ENCODE measurements at places on chromosomes 3 and 15.

DNA sequence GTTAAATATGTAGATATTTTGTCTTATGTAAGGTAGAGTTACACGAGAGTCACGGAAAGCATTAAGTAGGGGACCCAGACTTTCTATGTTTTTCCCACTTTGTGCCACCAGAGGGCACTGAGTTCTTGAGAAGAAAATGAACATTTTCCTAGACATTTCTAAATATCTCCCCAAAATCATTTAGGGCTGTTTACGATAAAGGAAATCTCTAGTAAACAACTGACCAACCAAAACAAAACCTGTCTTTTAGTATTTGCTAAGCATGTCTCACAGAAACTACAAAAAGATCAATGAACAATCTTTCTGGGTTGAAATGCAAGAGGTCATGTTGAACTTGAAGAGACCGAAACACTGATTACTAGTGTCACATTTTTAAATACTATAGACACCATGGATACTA is 16.1 kb downstream of the POU1F1 start:
- peak; percentile 20 for DNase-seq

GRCh38 chr3:37324131-37324530 is 149.7 kb upstream of the LRRFIP2 start:
- DNase-seq = no peak

GRCh38 chr3:178634975-178635374 is 98.7 kb downstream of the KCNMB2 start:
- no peak for DNase-seq

GRCh38 chr15:90844696-90845095 is 23.7 kb upstream of the FURIN start:
- no peak for DNase-seq

DNA sequence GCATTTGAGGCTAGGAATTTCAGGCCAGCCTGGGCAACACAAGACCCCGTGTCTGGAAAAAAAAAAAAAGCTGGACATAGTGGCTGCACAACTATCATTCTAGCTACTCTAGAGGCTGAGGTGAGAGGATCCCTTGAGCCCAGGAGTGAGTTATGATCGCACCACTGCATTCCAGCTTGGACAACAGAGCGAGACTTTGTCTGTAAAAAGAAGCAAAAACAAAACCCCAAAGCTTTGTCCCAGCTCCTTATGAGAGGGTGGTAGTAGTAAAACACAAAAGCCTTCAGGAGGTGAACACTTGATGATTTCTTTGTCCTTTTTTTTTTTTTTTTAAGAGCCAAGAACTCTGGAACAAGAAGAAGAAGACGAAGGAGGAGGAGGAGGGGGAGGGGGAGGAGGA is 1.1 kb upstream of the CD200 start:
- DNase-seq = no peak

GRCh38 chr3:187954873-187955586 is 198.9 kb upstream of the LPP start:
- peak; percentile 22 for DNase-seq

DNA sequence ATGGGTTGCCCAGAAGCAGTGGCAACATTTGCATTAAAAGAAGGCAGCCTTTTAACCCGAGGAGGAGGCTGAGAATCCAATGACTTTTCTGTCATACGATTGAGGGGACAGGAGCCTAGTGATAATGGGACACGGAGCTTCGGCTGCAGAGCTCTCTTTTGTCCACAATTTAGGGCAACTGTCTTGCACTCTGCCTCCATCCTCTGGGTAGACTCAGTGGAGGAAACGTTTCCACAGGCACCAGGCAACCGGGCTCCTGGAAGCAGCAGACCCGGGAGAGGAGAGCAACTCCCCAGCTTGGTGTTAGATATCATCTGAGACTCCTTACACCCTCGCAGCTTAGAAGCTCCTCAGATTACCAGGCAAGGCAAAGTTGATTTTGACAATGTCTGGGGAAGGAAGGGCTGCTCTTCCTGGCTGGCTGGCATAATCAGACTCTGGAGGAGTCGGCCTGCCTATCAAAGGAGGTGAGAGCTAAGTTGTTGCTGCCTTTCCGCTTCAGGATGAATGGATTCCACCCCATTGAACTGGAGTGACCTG is 43.5 kb upstream of the RNU6-1 start:
- DNase-seq = peak; percentile 72

DNA sequence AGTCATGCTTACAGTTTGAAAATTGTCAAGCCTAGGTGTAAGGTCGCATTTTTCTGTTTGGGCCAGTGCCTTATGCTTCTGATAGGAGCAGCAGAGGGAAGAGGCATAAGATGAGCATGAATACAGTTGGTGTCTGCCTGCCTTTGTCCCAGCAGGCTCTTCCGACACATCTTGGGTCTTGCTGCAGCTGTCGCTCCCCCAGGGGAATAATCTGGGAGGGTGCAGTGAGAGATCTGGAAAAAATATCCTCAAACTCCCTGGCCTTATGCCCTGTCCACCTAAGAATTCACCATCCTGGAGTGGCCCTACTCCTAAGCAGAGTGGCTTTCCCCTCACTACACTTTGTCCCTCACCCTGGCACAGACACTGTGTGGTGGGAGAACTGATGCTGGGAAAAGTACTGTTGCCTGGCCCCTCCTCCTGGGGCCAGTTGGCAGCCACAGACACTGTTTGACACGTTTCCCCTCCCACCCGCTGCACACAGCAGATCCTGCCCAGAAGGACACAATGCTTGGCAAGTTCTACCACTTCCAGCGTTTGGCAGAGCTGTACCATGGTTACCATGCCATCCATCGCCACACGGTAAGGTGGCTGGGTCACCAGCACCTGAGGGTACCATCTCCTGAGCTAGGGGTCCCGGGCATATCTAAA is 21.1 kb upstream of the RHO start:
- no peak for DNase-seq

- DNase-seq = peak; percentile 89
Measured at GRCh38 chr3:43691120-43691995, 620 bp downstream of the ABHD5 start.

- no peak for DNase-seq
Measured at GRCh38 chr3:97896129-97896528, 74.3 kb downstream of the CRYBG3 start.

GRCh38 chr15:91136386-91136923 is 36.4 kb downstream of the SV2B start:
- DNase-seq = no peak

- no peak for DNase-seq
Measured at GRCh38 chr3:16824081-16824696, 60.6 kb upstream of the PLCL2 start.

- peak; percentile 69 for DNase-seq
Measured at GRCh38 chr15:52735231-52736089, 54.7 kb downstream of the ONECUT1 start.

DNA sequence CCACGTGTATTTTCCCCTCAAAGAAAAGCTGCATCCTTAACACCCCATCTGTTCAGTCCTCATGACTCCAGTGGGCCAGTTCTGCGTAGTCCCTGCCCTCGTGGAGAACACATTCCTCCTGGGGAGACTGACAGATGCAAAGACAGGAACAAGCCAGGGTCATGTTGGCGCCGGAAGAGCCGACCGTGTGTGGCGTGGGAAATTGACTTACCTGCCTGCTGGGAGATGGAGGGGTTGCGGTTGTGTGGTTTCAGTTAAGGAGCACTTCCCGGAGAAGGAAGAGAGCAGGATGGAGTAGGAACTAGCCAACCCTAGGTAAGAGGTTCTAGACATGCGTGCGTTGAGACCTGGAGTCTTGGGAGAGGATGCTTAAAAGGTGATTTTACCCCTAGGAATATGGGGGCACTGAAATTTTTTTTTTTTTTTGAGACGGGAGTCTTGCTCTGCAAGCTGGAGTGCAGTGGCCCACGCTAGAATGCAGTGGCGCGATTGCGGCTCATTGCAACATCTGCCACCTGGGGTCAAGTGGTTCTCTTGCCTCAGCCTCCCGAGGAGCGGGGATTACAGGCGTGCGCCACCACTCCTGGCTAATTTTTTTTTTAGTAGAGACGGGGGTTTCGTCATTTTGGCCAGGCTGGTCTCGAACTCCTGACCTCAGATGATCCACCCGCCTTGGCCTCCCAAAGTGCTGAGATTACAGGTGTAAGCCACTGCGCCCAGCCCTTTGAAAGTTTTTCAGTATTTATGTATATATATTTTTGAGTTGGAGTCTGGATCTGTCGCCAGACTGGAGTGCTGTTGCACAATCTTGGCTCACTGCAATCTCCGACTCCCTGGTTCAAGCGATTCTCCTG is 1.4 kb downstream of the VHL start:
- no peak for DNase-seq

DNA sequence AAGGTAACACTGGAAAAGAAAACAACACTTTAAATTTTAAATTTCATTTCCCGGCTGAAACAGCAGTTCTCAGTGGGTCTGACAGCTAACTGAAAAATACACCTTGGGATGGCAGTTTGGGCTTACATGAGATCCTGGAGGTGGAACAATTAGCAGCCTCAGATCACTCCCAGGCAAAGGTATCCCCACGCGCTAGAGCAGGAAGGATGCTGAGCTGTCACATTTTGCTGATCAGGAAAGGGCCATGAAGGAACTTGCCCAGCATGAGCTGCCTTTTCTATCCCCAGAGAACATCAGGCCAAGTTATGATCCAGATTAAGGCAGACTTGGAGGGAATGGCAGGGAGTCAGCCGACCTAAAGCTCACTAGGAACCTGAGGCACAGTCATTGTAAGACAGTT is 204.8 kb upstream of the SLC2A2 start:
- DNase-seq = no peak

DNA sequence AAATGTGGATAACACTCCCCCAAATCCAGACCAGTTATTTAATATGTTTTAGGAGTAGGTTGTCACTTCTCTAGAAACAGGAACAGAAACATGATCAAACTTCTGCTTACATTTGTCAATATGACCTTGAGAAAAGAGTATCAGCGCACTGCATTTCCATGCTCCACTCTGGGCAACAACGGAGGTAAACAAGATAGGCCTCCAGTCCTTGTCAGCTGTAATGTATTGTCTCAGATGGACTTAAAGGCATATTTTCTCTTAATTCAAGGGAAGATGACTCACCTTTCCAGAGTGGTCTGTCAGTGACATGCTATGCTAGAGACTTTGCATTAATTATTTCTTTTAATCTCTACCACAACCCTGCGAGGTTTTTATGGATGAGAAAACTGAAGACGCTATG is 51.6 kb upstream of the TCF12 start:
- DNase-seq = no peak

- peak; percentile 18 for DNase-seq
Measured at GRCh38 chr3:158102242-158103080, 3.8 kb downstream of the SHOX2 start.

GRCh38 chr3:193732391-193732790 is 139.4 kb downstream of the OPA1 start:
- no peak for DNase-seq

All from kidney (tissue), 22 donors.